ENCODE measurements at places on chromosomes 11 and 22.

GRCh38 chr22:47133061-47133969, 370.9 kb downstream of the TBC1D22A start:
- no peak for DNase-seq

- DNase-seq: no peak
Measured at GRCh38 chr11:72548463-72548862, 114.1 kb upstream of the CLPB start.

GRCh38 chr11:65417702-65418430, 4.7 kb upstream of the NEAT1 start:
- DNase-seq: no peak

DNA sequence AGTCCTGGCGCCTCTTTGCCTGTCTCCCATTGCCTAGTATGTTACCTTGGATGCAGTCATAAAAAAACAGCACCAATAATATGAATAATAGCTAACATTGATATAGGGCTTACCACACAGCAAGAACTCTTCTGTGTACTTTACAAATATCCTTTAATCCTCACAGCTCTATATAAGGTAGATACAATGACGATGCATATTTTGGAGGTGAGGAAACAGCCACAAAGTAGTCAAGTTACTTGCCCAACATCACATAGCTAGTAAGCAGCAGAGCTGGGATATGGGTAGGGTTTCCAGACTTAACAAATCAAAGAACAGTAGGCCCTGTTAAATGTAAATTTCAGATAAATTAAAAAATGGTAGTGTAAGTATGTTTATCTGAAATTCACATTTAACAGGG, 128.8 kb downstream of the ST3GAL4 start:
- DNase-seq: no peak

DNA sequence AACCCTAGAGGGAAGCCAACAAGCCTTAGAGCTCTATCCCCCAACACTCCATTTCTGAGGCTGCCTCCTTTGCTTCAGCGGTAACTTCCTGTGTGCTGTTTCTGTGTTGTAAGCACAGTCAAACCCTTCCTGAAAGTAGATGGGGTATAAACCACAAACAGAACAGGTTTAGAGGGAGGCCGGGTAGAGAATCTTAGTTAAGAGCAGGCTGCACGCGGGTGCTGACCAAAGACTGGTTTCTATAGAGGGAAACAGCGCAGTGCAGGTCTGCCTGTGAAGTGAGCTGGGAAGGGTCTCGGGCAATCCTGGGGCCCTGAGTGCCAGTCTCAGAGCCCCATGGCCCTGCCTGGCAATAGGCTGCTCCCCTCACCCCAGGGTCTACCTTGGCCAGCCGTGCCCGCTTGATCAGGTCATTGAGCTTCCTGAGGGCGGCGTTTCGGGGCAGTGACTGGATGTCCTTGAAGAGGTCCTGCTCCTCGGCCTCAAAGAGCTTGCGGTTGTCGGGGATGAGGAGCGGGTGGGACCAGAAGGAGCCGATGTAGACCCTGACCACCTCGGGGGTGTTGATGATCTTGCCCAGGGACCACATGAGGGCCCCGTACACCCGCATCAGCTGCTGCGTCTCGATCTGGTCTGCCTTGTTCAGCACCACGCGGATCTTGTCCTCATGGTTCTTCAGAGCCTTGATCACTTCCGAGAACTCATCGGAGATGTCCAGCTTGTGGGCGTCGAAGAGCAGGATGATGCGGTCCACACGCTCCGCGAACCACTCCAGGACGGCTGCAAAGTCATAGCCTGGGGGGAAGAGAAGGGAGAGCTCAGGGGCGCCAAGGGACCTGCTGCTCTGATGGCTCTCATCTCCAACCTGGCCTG, 15.3 kb upstream of the CDC42BPG start:
- no peak for DNase-seq

GRCh38 chr22:26711205-26711963, 54.0 kb downstream of the MIAT start:
- DNase-seq: no peak

DNA sequence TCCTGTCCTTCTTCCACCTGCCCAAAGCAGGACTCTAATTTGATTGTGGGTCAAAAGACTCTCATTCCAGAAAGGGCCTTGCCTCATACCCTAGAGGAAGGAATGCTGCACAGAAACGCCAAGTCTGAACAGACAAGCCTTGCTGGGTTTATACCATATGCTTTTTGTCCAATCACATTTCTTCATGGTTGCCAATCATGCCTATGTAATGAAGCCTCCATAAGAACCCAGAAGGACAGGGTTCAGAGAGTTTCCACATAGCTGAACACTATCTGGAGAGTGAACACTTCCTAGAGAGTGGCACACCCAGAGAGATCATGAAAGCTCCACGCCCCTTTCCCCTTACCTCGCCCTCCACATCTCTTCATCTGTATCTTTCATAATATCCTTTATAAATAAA, 4.8 kb upstream of the SAA2 start:
- no peak for DNase-seq

- no peak for DNase-seq
Measured at GRCh38 chr22:27614650-27615007, 186.9 kb downstream of the MN1 start.

GRCh38 chr22:25782831-25783230, 40.8 kb downstream of the MYO18B start:
- DNase-seq: no peak

DNA sequence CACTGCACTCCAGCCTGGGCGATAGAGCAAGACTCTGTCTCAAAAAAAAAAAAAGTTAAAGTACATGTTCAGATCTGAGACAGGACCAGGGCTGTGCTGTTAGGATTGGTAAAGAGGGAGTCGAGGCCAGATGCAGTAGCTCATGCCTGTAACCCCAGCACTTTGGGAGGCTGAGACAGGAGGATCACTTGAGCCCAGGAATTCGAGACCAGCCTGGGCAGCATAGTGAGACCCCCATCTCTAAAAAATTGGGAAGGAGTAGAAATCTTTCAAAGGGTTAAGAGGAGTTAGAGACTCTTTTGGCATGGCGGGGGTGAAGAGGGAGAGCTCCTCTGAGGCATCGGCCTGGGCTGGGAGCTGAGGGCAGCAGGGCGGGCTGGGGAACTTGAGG, 11.8 kb downstream of the SLC25A45 start:
- no peak for DNase-seq

DNA sequence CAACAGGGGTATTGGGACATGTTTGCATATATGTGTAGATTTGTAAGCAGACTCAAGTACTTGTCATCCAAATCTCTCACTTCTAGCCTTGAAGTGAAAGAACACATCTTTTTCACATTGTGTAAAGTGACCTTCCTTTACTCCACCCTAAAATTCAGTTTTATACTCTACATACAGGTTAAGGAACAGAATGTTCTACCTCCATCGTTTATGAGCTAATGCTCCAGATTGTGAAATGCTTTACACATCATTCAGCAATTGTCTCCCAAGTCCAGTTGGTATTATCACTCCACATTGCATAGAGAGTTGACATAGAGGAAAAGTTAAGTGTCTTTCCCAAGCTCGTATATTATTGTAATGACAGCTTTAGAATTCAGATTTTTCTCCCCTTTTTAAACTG, 46.1 kb upstream of the BLID start:
- no peak for DNase-seq

DNA sequence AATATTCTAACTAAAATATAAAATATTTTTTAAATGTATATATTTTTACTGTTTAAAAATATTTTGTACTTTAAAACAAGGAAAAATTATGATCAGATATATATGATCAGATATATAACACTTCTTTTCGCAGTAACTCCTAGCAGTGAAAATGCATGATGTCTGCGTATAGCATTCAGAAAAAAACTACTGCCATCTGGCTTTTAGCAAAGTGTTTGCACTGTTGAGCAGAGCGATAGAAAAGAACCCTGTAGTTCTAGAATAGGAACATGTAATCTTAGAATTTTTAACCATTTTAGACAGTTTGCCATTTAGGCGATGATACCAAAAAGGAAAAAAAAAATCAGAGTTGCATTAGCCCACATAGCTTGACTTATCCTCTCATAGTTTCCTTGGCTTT, 370.4 kb upstream of the ANO3 start:
- DNase-seq: no peak

GRCh38 chr11:133222425-133223330, 309.6 kb downstream of the OPCML start:
- no peak for DNase-seq

DNA sequence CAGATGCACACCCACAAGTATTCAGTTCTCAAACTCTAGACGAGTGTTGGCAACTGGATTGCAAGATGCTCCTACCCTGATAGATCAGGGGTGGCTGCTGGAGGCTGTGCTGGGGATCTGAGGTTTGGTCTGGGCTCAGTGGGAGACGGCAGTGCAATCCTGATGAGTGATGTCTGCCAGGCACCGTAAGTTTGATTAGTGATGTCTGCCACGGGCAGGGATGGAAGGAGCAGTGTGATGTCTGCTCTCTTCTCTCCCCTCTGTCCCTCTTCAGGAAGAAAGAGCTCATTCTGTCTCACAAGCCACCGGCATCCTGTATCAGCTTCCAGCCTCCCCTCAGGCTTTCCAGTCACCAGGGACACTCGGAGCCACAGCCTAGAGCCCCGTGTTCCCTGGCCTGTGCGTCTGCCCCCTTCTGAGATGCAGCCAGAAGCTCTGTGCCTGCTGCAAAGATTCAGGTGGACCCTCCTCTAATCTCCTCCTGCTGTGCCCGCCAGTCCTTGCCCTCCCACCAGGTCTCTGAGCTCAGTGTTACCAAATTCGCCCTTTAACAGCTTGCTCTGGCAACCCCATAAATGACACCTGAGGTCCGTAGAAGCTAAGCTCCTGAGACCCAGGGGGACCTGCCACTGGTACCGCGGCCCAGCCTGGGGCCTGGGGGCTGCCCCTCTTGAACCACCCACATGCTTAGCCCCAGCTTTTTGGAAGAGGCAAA, 19.9 kb downstream of the TP53I11 start:
- no peak for DNase-seq

DNA sequence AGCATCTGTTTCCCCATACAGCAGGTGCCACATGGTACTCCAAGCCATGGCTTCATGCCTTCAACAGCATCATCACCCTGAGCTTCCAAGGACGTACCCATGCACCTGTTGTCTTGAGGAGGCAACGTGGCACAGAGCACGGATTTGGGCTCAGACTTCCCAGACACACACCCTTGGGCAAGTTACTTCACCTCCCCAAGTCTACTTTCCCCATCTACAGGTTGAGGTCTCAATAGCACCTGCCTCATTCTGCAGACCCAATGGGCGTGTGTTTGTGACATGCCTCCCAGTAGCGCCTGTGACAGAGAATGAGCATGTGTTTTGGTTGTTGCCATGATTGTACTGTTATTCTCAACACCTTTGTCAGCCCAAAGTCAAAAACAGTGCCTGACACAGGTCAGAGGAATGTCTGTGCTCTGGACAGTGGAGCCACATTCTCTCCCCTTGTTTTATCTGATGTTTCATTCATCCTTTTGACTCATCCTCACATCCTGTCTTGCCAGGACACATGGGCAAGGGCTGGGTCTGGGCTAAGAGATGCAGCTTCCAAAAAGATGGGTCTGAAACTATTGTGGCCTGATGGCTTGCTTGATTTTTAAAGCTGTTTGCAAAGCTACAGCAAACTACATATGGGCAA, 53.4 kb upstream of the CCND1 start:
- DNase-seq: no peak

DNA sequence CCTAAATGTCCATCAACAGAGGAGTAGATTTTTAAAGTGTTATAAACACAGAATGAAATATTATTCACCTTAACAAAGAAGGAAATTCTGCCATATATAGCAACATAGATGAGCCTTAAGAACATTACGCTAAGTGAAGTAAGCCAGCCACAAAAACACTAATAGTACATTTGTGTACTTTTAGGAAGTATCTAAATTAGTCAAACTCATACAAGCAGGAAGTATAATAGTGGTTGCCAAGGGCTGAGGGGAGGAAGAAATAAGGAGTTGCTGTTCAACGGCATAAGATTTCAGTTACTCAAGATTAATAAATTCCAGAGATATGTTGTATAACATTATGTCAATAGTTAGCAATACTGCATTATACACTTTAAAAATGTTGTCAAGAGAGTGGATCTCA, 181.7 kb upstream of the ZC3H12C start:
- no peak for DNase-seq

- no peak for DNase-seq
Measured at GRCh38 chr22:22682196-22682595, 37.8 kb downstream of the GGTLC2 start.

GRCh38 chr22:50524676-50525103, 708 bp downstream of the SCO2 start:
- no peak for DNase-seq

- DNase-seq: no peak
Measured at GRCh38 chr11:118343981-118344515, at the start of gene CD3G. Gene CD3G, plus strand, starts transcription at chr11:118344344. Its CDS starts 80 bp downstream, at chr11:118344424.

DNA sequence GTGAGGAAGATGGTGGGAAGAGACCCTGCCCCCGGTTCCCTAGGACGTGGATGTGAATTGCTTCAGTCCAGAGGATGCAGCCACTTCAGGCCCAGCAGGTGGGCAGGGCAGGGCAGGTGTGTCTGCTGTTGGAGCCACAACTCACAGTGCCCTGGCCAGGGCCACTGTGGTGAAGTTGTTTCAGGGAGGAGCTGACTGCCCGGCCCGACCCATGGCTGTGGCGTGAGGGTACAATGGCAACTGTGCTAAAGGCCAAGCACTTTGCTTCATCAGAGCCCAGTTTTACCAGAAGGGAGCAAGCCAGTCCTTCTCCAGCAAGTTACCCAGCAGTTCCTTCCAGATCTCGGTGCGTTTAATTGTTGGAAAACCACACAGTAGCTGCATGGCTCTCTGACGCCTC, 1174.4 kb downstream of the BRD1 start:
- no peak for DNase-seq

GRCh38 chr11:123082977-123083376, 21.0 kb upstream of the HSPA8 start:
- no peak for DNase-seq

GRCh38 chr11:36638556-36638955, 40.5 kb upstream of the RAG2 start:
- no peak for DNase-seq

DNA sequence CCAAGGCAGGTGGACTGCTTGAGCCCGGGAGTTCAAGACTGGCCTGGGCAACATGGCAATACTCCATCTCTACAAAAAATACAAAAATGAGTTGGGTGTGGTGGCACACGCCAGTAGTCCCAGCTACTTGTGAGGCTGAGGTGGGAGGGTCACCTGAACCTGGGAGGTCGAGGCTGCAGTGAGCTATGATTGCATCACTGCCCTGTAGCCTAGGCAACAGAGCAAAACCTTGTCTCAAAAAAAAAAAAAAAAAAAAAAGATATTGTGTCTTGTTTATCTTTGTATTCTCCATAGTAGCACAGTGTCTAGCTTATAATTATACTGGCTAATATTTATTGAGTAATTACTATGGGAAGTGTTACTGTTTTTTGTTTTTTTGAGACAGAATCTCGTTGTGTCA, 15.8 kb upstream of the GPHA2 start:
- DNase-seq: no peak

DNA sequence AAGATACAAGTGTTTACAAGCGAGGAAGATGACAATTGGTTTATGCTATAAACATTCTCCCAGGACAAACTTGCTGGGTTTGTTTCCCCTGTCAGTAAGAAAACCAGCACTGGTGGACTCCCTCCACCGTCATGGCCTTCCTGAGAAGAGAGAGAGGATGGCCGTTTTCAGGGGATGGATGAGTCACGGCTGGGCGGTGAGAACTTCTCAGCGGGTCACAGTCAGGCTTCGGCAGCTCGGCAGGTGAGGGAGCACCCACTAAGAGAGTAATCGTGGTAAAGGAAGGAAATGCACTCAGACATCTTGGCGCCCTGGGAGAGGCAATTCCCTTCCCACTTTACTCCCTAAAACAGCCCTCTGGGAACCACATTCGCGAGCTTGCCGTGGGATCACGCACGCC, 83.9 kb downstream of the NCAM1 start:
- peak; percentile 97 for DNase-seq

Measured in DMS79 treated with DMSO at 0.1 percent for 48 hours (cell line).